ENCODE measurements at places on chromosomes 4 and X. TPM values are rescaled to one million over a fixed set of nuclear protein-coding genes. Genes with fewer than 3 reads are reported as not detected.

PLAC1 gene
- 0.15 TPM for total RNA-seq

DMP1 gene
- total RNA-seq = not detected

DNA sequence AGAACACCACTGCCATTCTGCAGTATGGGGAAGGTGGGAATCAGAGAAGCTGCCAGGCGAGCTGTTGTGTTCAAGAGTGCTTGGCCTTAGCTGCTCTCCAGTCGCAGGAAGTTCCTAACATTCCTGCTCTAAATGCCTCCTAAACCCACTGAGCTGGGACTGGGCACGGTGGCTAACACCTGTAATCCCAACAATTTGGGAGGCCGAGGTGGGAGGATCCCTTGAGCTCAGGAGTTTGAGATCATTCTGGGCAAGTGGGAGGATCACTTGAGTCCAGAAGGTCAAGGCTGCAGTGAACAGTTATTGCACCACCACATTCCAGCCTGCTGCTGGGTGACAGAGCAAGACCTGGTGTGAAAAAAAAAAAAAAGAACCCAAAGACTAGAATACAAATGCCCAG lies 690.3 kb upstream of the FAM241A start:
- DNase-seq = no peak

DCX gene
- total RNA-seq = not detected

GRCh38 chr4:163554870-163555465 lies 60.5 kb downstream of the TMA16 start:
- no peak for DNase-seq

NEXMIF gene
- under 0.01 TPM for total RNA-seq

KDR gene
- total RNA-seq = 496 TPM

DNA sequence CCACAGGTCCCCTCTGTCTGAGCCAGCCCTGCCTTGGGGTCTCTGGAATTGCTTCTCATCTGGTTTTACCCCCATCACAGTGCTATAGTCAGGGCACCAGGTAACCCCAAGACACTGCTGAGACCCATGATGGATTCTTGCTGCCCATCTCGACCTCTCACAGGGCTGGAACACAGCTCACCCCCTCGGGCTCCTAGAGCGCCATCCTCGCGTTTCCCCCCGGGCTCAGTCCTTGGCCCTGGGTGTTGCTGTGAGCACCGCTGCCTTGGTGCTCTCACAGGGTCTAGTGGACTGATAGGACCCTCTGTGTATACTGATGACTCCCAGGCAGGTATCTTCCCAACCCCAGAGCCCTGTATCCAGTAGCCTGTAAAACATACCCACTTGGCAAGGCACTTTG lies 8.8 kb downstream of the MAEA start:
- DNase-seq = no peak

SERTM2 gene
- not detected for total RNA-seq

DNA sequence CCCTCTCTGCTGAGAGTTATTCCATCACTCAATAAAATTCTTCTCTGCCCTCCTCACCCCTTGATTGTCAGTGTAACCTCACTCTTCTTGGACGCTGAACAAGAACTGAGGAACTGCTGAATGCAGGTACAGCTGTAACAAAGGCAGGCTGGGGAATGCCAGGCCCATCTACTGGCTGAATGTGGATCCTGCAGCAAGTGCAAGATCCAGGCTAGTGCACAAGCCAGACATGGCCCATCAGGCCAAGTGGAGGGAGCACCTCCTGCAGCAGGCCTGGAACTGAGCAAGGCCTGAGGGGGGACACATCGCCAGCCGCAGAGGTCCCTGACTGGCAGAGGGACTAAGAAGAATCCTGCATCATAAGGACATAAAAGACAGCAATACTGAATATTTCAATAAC lies 411.8 kb upstream of the PCDH10 start:
- no peak for DNase-seq

- no peak for DNase-seq
Observed at GRCh38 chrX:119132961-119133360, 5.3 kb upstream of the KIAA1210 start.

VAMP7 gene
- 36.3 TPM for total RNA-seq

- DNase-seq = no peak
Observed at GRCh38 chrX:139739138-139739537, 31.2 kb upstream of the MCF2 start.

KCND1 gene
- total RNA-seq = 0.78 TPM

GRCh38 chrX:111309083-111309482 lies 38.8 kb upstream of the CAPN6 start:
- no peak for DNase-seq

DNA sequence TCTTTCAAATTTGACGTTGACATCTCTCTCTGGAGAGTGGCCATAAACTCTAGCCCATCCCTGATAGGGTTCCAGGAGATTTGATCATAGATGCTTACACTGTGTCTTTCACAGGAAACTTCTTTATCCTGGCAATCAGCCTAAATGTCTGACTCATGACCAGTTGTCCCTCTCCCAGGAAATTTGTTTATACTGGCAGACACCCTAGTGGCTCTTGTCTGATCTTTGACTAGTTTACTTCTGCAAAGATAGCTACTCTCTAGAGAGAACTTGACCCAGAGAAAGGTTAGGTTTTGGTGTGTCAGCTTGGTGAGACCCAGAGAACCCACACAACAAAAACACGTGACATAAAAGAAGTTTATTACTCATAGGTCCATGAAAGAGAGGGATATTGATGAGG lies 509.8 kb downstream of the CENPC start:
- no peak for DNase-seq

All from glomerular endothelial cell (primary cell).